ENCODE measurements at places on chromosomes 7 and 10.

- no peak for DNase-seq
Measured at GRCh38 chr7:114086914-114087652, 168.3 kb upstream of the PPP1R3A start.

DNA sequence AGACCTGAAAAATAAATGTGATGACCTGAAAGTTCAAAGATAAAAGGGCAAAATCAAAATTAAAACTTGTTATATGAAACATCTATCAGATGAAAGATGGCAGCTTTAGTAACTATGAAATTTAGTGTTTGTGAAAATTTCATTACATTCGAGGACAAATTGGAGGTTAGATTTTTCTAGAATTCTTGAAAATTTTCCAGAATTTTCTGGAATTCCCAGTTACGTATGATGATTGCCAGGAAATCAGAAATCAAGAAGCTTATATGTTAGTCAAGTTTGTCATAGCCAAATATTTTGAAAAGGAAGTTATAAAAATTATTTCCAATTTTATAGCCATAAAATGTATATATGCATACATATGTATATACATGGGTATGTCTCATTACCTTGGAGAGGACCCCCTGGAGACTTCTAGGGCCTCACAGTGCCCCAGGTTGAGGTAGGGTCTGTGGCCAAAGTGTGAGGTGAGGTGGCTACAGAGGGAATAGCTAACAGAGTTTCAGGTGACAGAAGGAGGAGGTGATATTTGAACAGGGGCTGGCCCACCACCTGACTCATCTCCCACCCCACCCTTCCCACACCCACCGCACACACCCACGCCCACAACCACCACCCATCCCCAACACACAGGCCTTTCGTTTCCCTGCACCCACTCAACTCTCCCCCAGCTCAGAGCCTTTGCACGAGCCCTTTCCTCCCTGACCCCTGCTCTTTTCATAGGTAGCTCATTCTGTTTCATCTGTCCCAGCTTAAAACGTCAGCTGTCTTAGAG is 21.5 kb downstream of the C10orf105 start:
- peak; percentile 63 for DNase-seq

DNA sequence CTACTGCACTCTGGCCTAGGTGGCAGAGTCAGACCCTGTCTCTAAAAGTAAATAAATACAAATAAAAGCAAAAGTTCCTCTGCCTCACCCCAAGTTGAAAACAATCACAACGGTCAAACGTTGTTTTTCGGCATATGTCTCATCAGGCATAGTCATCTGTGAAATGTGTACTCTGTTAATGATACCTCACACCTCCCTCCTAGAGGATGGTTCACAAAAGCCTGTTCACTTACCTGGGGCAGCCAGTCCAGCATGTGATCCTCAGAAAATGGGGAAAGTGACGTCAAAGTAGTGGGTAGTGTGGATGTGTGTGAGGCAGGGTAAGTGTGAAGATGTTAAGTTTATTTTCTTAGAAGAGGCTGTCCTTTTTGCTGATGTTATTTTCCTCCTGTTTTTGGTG is 254.0 kb upstream of the LRGUK start:
- DNase-seq: no peak

- DNase-seq: no peak
Measured at GRCh38 chr10:10178476-10178875, 839.2 kb upstream of the CELF2 start.

GRCh38 chr7:101857358-101857811 is 40.0 kb downstream of the CUX1 start:
- DNase-seq: no peak

- no peak for DNase-seq
Measured at GRCh38 chr7:110977127-110977737, 113.7 kb upstream of the LRRN3 start.

GRCh38 chr10:80553436-80553835 is 15.7 kb downstream of the SH2D4B start:
- no peak for DNase-seq

DNA sequence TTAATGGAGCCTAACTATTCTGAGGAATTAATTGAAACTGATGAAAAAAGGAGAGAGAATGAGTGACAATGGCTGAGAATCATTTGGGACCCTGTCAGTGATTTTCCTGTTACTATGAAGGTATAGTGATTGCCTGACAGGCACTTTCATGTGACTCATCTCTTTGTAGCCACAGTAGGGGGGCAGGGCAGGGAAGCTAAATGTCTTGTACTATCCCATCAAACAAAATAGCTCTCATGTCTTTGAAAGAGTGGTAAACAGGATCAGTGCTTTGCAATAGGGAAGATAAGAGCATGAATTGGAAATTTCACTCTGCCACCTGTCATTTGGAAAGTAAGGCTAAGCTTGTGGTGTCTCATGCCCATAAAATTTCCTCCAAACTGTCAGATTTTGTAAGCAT is 94.5 kb upstream of the GSDME start:
- no peak for DNase-seq

DNA sequence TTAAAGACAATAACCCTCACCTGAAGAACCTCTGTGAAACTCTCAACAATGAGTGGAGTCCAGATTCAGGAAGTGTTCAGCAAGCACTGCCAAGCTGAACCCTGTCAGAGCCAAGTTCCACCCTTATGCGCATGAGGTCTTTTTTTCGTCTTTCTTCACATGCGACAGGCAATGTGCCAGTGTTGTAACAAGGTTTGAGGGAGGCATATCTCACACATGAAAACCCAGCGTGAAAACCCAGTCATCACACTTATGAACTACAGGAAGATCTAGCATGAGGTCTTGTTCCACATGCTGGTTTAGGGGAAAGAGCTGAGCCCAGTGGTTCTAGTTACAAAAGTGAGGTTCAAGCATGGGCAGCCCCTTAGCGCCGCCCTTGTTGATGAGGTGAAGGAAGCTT is 49.7 kb downstream of the RABGEF1 start:
- no peak for DNase-seq

GRCh38 chr7:130918129-130919052 is 184.4 kb upstream of the KLF14 start:
- DNase-seq: no peak

- no peak for DNase-seq
Measured at GRCh38 chr7:75989500-75990388, 4.7 kb downstream of the TMEM120A start.

GRCh38 chr7:74202841-74203556 is 6.8 kb upstream of the LAT2 start:
- no peak for DNase-seq

DNA sequence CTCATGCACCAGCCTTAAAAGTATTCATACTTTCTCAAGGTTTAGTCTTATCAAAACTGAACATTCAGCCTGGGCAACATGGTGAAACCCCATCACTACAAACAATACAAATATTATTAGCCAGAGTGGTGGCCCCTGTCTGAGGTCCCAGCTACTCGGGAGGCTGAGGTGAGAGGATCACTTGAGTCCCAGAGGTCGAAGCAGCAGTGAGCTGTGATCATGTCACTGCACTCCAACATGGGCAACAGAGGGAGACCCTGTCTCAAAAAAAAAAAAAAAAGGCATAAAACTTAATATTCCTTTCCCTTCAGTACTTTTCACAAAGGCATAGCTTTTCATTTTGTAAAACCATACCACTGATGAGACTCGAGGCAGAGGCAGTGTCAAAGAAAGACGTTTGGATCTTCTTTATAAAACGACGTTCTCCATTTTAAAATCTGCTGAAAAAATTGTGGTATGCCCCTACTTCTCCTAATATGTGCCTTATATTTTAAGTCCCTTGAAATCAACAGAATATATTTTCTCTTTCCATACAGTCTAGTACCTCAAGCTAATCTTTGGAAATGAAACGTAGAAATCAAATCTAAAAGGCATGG is 1.9 kb downstream of the NSUN6 start:
- no peak for DNase-seq

DNA sequence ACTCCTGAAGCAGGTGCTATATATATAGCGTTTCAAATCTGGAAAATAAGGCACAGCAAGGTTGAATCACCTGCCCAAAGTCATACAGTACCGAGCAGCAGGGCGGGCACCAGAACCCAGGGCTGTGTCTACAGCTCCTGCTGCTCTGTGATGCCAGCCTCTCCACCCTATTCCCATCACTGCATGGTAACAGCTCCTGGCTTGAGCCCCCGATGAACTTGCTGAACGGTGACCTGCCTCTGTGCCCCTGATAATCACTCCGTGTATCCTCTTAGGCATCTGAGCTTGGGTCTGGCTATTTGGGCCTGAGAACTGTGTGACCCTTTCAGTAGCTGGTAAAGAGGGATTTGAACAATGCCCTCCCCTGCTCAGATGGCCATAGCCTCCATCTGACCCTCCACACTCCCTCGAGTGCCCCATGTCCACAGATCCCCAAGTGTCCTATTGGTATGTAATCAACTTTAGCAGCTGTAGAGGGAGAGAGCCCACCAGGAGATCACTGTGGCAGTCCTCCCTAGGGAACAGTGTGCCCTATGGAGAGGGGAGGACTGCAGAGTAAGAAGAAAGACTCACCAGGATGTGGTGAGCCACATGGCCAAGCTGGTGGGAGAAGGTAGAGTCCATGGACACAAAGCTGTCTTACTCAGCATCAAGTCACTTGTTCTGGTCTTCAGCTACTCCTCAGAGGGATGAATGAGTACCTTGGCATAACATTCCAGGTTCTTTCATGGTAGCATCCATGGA is 1.1 kb upstream of the ARHGAP22 start:
- no peak for DNase-seq

GRCh38 chr10:36236341-36236740 is 594.2 kb upstream of the FZD8 start:
- DNase-seq: no peak

- DNase-seq: no peak
Measured at GRCh38 chr7:47515305-47515834, 66.5 kb downstream of the TNS3 start.

GRCh38 chr7:86863452-86863851 is 196.0 kb downstream of the ELAPOR2 start:
- no peak for DNase-seq

- DNase-seq: no peak
Measured at GRCh38 chr7:27182285-27182841, 2.7 kb downstream of the HOXA11 start.

DNA sequence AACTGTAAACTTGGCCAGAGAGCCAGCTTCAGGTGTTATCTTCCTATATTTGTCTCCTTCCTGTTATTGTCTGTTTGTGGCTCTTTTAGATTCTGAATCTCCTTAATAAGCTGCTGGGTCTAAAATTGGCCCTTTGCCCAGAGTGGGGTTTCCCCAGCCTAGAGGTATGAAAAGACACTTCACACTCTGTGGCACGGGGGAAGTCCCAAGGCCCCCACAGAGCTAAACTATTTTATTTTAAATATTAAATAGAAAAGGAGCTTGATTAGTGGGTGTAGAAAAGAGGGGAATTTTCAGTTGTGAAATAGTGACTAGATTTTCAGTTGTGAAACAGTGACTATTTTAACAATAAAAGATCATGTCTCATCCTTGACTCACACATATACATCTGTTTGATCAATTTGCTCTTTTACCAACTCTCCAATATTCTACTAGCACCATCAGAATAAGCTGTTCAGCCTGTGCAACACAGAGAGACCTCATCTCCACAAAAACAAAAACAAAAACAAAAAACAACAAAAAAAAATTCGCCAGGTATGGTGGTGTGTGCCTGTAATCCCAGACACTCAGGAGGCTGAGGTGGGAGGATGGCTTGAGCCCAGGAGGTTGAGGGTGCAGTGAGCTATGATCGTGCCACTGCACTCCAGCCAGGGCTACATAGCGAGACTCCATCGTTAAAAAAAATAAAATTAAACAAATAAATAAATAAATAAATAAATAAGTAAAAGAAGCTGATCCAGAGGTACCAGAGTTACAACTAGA is 24.9 kb upstream of the ADO start:
- peak; percentile 88 for DNase-seq

DNA sequence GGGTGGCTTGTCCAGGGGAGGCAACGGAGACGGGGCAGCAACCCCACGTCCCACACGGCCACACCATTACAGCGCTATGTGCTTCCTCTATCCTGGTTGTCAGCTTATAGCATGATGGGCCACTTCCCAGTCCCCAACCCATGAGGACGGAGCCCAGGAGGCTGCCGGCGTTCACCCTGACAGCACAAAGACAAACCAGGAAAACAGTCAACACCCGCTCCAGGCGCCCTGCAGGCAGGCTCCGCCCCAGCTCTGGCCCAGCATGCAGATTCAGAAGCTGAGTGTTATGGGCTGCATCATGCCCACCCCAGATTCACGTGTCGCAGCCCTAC is 14.8 kb downstream of the WDR86 start:
- no peak for DNase-seq

- no peak for DNase-seq
Measured at GRCh38 chr7:111115966-111116365, 25.0 kb downstream of the LRRN3 start.

DNA sequence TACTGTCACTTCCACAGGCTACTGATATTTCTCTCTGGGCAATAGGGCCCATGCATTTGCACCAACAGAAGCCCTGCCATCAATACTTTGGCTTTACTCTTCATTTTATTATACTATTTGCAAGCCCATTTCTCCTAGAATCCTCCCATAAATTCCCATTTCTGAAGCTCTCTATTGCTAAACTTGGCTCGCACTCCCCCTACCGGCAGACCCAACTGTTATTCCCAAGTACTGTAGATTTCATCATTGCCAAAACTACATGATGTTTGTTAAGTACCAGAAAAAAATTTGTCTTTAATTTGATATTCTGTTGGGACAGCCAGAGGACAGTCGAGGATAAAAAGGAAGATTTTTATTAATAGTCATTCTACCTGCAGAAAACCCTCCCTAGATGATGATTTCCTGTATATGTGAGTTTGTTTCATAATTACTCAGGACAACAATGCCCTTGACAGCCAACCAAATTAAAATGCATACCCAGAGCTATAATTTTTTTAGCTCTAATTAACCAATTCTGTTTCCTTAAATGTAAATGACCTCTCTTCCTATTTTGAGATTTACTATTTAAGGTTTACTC is 298.6 kb downstream of the REEP3 start:
- no peak for DNase-seq

- no peak for DNase-seq
Measured at GRCh38 chr10:125102246-125102645, 58.1 kb downstream of the CTBP2 start.

DNA sequence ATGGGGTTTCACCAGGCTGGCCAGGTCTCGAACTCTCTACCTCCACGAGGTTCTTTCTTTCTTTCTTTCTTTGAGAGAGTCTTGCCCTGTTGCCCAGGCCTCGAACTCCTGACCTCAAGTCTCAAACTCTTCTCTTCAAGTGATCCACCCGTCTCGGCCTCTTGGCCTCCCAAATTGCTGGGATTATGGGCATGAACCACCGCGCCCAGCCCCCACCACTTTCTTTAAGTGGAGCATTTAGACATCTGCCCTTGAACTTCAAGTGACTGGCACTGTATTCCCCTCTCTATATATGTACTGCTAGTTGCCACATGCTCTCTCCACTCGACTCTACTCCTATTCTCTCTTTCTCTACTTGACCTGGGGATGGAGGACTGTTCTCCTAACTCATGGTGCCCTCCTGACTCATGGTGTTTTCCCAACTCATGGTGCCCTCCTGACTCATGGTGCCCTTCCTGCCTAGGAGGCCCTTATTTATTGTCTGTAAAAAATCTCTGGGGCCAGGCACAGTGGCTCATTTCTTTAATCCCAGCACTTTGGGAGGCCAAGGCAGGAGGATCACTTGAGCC is 19.3 kb upstream of the ACHE start:
- no peak for DNase-seq

GRCh38 chr7:121271916-121272315 is 56.9 kb upstream of the WNT16 start:
- DNase-seq: no peak
